SK-N-SH (cell line): ENCODE measurements at places on chromosomes 2 and 18.

- peak; percentile 71 for DNase-seq
These were observed 3.5 kb upstream of the EMILIN1 start for GRCh38 chr2:27074738-27075565.

DNA sequence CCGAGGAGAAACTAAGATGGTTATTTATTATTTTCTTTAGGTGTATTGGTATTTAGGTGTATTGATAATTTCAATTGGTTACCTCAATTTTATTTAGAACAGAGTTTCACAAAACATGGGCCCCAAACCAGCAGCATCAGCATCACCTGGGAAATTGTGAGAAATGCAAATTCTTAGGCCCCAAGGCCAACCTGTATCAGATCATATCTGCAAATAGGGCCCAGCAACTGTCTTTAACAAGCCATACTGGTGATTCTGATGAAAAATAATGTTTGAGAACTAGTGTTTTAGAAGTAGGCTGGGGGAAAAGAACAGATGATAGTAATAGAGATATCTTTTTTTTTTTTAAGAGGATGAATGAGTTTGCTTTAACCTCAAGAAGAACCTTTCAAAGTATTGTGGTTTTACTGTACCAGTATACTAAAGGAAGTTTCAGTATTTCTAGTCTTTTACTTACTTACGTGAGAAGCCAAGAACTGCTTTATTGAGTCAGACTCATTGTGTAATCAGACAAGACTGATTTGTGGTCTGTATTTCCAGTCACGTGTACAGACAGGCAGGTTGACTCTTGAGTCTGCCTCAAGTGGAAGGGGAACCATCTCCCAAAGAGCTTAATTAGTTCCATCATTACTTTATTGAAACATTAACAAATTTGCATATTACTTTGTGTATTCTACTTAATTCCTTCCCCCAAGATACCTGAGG is 60.4 kb upstream of the GAREM1 start:
- DNase-seq, result no peak

DNA sequence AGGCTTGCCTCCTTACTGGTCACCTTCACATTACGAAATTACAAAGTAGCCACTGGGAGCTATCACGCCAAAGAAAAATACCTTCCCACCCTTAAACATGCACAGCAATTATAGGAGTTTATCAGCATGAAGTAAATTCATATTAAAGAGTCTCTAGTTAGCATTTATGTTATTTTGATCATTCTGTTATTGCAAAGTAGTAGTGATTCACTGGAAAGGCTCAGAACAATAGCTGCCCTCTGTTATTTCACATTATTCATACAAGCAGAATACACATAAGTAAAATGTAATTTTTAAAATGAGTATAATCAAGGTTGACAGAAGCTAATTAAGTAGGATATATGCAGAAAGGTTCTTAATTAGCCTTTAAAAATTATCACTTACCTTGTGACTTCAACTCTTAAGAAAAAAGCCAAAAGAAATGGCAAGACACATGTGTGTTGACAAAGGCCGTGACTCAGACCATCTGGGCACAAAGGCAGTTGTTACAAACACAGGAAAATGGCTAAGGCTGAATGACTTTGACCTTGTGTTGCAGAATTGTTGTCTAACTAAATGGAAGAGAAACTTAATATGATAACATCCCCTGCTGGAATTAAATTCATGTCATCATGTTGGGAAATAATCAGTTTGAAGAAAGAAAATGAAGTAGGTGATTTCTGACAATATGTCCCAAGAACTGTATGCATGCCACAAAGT is 108.3 kb downstream of the ARL6IP6 start:
- no peak for DNase-seq

DNA sequence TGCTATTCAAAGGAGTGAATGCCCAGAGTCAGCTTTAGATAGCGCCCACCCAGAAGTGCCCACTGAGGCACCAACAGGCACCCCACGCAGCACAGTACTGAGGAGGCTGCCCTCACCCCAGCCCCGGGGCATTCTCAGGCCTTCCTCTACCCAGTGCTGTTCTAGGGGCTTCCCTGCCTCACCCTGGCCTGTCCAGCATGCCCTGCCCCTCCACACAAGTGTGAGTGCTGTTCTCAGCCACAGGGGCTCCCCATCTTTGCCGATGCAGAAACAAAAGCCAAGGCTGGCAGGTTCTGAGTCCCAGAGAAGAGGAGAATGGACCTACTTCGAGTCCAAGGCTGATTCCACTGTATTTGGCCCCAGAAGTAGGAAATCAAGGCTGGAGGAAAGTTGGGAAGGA is 15.8 kb downstream of the BIN1 start:
- DNase-seq, result no peak

DNA sequence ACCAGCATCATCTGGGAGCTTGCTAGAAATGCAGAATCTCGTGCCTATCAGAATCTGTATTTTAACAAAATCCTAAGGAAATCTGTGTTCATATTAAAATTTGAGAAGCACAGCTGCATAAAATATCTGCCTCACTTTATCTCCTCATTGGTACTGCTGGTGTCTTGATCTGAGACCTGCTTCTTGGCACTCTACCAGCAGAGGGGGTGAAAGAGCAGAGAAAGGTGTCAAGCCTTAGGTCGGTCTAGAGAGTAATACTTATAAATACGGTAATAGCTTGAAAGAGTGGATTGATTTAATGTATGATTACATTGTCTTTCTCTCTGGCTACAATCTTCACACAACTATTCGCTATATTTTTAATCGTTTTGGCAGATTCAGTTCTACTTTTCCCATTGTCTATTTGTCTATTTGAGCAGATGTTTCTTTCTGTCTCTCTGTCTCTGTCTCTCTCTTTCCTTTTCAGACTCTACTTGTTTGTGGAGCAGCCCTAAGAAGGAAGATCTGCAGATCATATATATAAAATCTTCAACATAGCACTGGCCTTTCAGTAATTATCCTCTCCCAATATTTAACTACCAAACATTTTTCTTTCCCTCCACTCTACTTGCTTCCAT is 1.7 kb upstream of the GCG start:
- DNase-seq, result peak; percentile 44
